ENCODE measurements at places on chromosomes 16 and 17.

GRCh38 chr17:39791111-39791992 is 53.6 kb downstream of the GRB7 start:
- no peak for DNase-seq

DNA sequence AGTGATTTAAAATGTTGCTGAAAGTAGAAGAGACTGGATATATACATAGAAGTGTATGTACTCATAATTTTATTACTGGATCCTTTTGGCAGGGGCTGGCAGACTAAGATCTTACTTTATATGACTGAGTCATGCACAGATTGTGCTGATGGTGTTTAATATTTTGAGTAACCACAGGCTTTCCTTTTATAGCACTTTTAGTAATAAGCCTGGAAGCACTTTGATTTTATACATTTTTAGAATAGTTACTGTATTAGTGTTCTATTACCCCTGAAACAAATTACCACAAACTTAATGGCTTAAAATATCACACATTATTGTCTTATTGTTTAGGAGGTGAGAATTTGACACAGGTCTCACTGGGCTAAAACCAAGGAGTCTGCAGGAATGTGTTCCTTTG is 113.4 kb upstream of the CDH8 start:
- DNase-seq, result no peak

- no peak for DNase-seq
Measured at GRCh38 chr17:18184143-18185031, 759 bp downstream of the ALKBH5 start.

- DNase-seq, result no peak
Measured at GRCh38 chr16:73319737-73320136, 271.8 kb upstream of the ZFHX3 start.

GRCh38 chr16:12551530-12551929 is 252.2 kb downstream of the CPPED1 start:
- no peak for DNase-seq

- no peak for DNase-seq
Measured at GRCh38 chr17:14605267-14605599, 304.4 kb downstream of the HS3ST3B1 start.

DNA sequence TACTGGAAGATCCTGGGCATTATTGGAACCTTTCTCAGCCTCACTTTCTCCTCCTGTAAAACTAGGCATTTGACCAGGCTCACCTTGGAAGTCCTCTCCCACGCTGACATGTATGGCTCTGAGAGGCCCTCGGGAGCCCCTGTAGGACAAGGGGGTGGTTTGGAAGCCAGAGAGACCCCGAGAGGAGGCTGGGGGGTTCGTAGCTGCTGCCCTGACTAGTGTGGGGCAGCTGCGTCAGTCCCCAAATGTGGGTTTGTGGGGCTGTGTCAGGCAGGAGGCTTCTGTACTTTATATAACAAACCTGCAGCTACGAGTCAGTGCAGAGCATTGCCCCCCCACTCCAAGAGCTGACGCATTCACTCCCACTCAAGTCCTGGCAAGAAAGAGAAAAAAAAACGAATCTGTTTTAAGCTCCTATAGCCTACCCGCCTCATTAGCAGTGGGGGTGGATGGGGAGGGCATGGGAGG is 1.8 kb downstream of the CX3CL1 start:
- no peak for DNase-seq

GRCh38 chr17:75478508-75478907 is 22.1 kb downstream of the TMEM94 start:
- no peak for DNase-seq

- DNase-seq, result no peak
Measured at GRCh38 chr17:82668631-82669099, 20.4 kb upstream of the WDR45B start.

DNA sequence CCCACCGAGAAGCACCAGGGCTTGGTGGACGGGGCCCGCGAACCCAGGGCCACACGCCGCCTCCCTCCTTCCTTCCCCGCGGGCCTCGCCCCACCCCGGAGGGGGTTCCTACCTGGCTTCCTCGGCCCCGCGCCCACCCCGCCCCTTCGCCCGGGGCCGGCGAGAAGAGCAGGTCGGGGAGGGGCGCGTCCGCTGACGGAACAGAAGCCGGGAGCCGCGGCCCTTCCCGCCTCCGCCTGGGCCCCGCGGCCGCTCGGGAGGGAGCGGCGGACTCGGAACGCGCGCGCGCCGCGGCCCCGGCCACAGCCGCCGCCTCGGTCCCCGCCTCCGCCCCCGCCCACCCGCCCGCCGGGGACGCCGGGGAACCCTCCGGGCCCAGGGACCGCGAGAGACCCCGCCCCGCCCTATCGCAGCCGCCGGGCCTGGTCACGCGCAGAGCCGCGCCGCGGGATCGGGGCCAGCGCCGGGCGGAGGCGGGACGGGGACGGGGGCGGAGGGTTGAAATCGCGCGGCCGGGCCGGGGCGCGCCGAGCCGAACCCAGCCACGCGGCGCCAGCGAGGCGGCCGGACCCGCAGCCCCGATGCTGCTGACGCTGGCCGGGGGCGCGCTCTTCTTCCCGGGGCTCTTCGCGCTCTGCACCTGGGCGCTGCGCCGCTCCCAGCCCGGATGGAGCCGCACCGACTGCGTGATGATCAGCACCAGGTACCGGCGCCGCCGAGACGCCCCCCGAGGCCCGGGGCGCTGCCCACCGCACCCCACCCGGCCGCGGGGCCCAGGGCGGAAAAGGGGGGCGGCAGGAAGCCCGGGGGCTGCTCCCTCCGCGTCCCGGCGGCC is at the start of gene TLCD3A:
Gene TLCD3A, plus strand, starts transcription at position 530 of the 835 bp plus-strand sequence. Its CDS starts 52 bp downstream, at position 582.
- DNase-seq, result no peak

- no peak for DNase-seq
Measured at GRCh38 chr17:76273445-76274111, 8.4 kb downstream of the UBALD2 start.

- DNase-seq, result no peak
Measured at GRCh38 chr16:83669456-83669855, 138.3 kb upstream of the HSBP1 start.

DNA sequence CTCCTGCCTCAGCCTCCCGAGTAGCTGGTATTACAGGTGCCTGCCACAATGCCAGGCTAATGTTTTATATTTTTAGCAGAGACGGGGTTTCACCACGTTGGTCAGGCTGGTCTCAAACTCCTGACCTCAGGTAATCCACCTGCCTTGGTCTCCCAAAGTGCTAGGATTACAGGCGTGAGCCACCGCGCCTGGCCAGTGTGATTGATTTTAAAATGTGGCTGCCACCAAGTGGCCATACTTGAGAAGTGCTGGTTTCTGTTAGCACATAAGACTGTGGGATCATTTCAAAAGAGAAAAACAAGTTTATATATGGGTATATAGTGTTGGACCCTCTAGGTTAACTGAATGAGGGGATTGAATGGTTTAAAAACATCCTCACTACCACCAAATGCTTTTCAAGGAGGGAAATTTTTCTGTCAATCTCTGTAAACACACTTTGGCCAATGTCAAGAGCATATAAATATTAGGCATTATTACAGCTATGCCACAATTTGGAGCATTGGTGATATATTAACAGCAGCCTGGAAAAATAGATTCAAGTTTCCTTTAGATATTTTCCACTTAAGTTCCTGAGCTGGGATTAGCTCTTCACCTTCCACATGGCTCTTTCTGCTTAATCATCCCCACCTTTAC is 13.5 kb upstream of the DHRS13 start:
- no peak for DNase-seq

DNA sequence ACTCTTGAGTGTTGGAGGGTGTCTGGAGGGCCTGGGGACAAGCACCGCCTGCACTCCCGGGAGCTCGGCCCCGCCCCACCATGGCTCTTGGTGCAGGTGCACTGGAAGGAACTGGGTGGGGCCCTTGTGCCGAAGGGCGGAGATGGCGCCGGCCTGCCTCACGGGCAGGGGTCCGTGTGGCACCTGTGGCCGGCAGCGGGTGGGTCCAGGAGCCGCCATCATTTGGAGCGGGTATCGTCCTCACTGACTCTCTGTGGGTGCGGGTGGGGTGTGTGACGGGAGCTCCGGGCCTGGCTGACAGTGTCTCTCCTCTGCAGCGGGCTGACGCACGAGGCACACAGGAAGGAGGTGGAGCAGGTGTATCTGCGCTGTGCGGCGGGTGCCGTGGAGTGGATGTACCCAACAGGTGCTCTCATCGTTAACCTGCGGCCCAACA is 5.2 kb downstream of the METRNL start:
- no peak for DNase-seq

GRCh38 chr16:25140459-25140858 is 28.9 kb downstream of the LCMT1 start:
- no peak for DNase-seq

GRCh38 chr17:82674656-82675475 is 23.6 kb downstream of the RAB40B start:
- no peak for DNase-seq
